ENCODE measurements at places on chromosomes 12 and 14.

DNA sequence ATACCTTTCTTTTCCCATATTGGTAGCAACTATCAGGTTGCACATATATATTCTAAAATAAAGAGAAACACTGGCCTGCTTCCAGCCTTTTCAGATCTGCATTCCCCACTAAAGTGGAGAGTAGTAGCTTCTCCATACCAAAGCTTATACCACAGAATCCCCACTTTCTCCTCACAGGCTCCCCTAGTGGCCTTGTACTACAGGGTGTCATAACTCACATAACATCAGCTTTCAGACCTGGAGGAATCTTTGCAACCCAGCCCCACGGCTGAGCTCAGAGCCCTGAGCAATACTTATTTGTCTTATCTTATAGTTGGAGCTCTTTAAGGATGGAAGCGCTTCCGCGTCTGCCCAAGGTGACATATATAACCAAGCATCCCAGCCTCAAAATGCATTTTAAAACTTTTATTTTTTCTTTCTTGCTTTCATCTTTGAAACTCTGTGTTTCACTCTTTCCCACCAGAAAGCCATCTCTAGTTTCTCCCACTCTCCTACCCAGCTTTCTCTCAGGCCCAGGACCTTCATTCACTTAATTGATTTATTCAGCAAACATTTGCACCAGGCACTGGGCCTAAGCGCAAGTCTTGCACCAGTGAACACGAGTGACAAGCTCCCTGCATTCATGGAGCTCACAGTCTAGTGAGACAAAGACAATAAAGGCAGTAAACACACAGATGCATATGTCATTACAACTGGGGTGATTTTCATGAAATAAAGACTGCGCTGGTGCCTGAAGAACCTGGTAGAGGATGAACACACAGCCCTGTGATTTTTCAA lies 254.7 kb downstream of the IPO8 start:
- no peak for DNase-seq

GRCh38 chr14:73027546-73027945 lies 640 bp upstream of the ZFYVE1 start:
- no peak for DNase-seq

GRCh38 chr12:8563356-8563755 lies 22.7 kb upstream of the CLEC4E start:
- DNase-seq = no peak

- DNase-seq = no peak
Observed at GRCh38 chr12:11765817-11766794, 116.6 kb downstream of the ETV6 start.

GRCh38 chr12:873954-874353 lies 75.5 kb downstream of the RAD52 start:
- DNase-seq = no peak

DNA sequence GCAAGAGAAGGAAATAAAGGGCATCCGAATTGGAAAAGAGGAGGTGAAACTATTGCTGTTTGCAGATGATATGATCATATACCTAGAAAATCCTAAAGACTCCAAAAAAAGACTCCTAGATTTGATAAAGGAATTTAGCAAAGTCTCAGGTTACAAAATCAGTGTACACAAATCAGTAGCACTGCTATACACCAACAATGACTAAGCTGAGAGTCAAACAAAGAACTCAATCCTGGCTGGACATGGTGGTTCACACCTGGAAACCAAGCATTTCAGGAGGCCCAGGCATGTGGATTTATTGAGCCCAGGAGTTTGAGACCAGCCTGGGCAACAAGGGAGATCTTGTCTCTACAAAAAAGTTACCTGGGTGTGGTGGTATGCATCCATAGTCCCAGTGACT lies 188.7 kb upstream of the PLXNC1 start:
- DNase-seq = no peak

GRCh38 chr12:119060847-119061796 lies 79.8 kb downstream of the SRRM4 start:
- peak; percentile 82 for DNase-seq

- DNase-seq = no peak
Observed at GRCh38 chr14:58725226-58725625, 87.5 kb downstream of the DACT1 start.

- DNase-seq = no peak
Observed at GRCh38 chr14:22791301-22791700, 23.9 kb downstream of the SLC7A7 start.

GRCh38 chr12:116294454-116295165 lies 17.1 kb upstream of the MED13L start:
- peak; percentile 64 for DNase-seq

Data from DMS79 treated with DMSO at 0.1 percent for 48 hours (cell line).